ENCODE measurements at places on chromosomes 7 and 10.

DNA sequence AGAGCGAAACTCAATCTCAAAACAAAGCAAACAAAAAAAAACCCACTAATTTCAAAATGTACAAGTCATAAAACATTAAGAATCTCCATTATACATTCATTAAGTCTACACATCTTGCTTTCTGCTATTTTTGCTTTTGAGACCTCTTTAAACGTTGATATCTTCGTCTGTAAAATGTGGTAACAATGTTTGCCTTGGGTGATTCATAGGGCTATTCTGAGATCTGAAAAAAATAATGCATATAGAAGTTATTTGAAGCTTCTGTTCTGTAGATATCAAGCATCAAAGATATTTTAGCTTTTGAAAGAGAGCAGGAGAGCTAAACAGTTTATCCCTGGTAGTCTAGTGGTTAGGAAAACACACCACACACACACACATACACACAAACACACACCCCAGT is 158.1 kb upstream of the PLXDC2 start:
- no peak for DNase-seq

DNA sequence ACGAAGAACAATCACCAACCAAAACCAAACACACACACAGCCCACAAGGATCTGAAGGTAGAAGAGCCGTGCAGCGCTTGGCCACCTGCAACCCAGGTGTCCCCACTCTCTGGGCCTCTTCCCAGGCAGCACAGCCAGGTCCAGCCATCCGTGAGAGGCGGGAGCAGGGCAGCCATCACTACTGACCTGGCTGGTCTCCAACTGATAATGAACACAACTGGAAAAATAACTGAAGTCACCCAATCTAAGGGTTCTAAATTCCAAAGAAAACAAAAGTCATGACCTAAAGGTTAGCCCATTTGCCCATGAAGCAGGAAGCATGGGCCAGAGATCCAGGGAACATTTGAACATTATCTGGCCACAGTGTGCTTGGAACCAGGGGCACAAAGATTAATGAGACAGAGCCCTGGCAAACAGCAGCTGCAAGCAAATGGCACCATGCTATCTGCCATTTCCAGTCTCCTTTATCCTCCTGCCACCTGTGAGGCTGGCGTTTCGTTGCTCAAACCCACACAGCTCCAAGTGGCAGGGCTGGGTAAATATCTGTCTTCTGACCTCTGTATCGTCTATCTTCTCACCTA is 207.9 kb downstream of the TNS3 start:
- DNase-seq: peak; percentile 40

DNA sequence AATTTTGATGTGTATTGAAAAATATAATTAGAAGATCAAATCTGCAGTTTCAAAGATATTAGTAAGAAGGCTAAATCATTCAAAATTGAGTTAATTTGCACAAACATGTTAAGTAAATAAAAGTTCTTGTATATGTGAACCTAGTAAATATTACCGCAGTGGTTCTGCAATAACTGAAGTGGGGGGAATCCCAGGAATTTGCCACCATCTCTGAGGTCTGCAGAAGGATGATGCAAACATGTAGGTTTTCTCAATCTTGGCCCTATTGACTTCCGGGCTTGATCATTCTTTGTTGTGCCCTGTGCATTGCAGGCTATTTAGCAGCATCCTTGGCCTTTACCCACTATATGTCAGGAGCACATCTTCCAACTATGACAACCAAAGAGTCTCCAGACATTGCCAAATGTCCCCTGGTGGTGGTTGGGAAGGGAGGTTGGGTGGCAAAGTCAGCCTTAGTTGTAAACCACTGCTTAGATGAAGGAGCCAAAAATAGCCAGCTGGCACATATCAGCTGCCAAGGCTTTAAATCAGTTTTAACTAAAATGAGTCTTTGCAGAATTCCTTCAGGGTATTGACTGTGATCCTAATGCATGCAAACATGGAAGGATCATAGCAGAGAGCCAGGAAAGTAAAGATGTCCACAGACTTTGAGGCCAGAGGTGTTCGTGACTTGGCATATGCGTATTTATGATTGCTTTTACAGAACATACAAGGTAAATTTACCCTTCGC is 146.3 kb downstream of the TRIL start:
- DNase-seq: no peak

DNA sequence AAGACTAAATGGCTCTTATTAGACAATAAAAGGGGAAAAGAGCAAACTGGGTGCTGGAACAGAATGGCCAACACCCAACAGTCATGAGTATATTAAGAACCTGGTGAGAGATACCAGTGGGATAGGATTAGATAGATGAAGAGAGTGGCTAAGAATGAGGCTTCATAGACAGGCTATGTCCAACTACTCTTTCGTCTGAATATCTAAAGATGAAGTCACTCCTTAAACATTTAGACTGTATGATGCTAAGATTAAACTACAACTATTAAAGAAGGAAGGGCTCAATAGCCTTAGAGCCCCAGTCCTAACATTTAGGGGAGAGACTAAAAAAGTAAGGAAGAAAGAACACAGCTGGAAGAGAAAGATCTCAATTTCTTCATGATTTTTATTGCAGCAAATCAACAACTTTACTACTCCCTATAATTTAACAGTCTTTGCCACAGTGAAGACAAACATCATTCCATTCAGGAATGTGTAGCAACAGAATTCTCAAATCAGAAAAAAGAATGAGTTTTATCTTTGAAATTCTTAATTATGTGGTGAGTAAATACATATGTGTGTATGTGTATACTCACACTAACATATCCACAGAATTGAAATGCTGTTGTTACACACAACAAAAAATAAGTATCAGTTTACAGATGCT is 45.6 kb downstream of the CACNA2D1 start:
- DNase-seq: no peak

DNA sequence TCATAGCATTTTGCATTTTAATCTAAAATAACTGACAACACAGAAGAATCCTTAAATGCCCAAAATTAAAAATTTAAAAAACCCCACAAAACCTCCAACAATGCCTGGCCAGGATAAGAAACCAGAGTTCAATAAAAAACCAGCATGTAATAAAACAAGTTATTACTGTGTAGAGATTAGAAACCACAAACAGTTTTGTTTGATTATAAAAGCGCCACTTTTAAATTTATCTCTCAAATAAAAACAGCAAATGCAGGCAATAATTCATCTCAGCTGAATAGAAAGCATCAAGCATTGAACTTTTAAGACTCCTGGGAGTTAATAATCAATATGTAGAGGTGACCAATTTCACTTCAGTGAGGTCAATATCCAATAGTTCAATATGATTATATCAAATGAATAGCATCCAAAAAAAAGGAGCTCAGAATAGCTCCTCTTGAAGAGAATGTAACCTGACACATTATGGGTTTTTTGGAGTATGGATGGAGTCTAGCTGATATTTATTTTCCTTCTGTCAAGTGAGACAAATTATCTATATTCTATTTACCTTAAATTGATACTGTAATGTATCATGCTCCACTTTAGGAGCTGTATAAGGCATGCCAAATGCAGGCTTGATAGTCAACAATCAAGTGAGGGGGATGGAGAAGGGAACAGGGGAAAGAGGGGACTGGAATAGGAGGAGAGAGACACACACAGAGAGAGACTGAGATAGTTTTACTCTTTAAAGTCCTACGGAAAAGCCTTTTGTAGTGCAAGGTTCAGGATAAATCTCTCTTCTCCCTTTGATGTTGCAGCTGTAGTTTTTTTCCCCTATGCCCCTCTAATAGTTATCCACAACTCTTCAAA is 130.9 kb downstream of the RSU1 start:
- no peak for DNase-seq

DNA sequence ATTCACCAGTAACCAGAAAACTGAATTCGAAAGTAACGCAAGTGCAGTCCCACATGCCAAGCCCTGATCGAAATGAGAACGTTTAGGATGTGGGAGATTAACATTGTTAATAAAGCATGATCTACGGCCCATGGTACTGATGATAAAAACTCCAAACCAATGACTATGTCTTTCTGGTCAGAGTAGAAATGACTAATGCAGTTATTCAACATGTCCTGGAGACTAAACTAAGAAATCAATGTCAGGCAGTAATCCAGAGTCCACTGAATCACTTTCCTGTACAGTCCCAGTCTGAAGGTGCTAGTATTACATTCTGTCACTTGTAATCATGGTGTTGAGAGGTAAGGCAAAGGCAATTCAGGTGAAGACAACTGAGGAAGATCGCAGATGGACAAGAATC is 14.4 kb downstream of the NPSR1 start:
- no peak for DNase-seq

- peak; percentile 48 for DNase-seq
These were observed 70.4 kb downstream of the PYROXD2 start for GRCh38 chr10:98344589-98345038.

DNA sequence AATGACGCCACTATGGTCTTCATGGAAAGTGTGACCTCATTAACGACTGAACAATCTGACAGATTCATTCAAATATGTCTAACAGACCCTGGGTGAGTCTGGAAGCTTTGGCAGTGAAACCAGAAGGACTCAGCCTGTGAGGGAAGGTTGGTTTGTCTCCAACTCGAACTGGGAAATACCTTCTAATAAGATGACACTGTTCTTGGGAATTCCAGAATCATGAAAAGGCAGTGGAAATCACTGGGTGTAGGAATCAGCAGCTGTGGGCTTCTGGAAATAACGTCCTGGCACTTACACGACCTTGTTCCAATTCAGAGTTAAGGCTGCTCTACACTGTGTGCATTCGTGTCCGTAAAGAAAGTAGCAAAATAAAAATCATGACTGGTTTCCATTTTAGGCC is 75.1 kb downstream of the DGKI start:
- DNase-seq: no peak

- DNase-seq: no peak
These were observed 276.5 kb upstream of the TEX47 start for GRCh38 chr7:89072081-89072480.

Measured in SHP77 (cell line).